ENCODE measurements at places on chromosomes 7 and 10.

DNA sequence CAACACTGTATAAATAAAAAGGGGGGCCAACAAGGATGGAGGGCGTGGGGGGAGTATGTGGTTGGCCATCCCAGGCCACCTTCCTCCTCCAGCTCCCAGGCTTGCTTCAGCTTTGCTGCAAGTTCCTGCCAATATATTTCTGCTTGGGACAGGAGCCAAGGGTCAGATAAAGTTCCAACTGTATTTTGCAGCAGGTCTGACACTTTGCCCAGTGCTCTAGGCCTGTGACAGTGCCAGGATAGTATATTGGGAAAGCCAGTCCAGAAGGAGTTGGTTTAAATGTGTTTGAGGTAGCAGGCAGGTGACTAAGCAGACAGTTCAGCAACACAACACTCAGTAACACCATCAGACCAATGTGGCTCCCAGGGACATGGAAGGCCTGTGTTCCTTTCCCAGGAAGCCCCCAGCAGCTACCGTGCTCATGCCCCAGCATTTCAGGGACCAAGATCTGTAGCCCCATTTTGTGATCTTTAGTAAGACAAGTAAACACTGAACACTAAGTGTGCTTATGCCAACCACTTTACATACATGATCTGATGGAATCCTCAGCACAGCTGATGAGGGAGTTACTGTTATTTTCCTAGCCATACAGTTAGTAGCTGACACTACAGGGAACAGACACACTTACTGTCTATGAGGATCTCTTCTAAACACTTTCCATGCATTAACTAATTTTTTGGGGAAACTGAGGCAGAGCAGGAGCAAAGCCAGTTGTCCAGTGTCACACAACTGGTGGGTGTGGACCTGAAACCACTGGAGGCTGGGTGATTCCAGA lies 38.9 kb downstream of the DNAJB12 start:
- DNase-seq, result peak; percentile 48

GRCh38 chr7:84216472-84216871 lies 21.9 kb upstream of the SEMA3A start:
- no peak for DNase-seq

DNA sequence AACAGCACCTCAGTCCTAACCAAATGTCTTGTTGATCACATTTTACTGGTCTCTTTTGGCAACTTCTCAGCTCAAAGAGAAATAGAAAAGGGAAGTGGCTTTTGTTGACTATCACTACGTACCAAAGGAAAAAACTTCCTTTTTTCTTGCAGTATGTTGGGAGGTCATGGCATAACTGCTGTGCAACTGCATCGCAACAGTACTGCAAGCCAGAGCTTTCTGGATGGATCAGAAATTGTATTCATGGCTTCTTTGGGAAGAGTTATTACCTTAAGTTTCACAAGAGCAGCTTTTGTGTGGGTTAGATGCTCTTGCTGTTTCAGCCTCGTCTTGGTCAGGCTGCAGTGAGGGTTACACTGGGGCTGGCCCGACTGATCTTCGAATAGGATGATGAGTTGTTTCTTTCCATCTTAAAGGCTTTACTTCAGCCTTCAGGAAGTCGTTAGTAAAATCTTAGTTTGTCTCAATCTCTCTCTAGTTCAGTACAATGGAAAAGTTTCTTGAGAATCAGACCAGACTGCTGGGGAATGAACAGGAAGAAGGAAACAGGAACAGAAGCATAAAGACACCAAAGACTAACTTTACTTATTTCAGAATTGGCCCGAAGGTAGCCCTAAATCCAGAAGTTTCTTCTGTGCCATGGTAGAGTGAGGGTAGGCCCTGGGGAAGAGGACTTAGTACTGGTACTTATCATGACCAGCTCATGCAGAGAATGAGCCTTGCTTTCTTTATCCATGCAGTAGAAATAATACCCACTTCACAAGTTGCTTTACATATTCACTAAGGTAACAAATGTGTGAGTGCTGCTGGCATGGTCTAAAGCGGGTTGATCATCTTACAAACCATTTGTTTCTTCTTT lies 153.6 kb downstream of the CELF2 start:
- DNase-seq, result no peak

- DNase-seq, result no peak
Measured at GRCh38 chr7:112500619-112501018, 19.8 kb downstream of the LSMEM1 start.

DNA sequence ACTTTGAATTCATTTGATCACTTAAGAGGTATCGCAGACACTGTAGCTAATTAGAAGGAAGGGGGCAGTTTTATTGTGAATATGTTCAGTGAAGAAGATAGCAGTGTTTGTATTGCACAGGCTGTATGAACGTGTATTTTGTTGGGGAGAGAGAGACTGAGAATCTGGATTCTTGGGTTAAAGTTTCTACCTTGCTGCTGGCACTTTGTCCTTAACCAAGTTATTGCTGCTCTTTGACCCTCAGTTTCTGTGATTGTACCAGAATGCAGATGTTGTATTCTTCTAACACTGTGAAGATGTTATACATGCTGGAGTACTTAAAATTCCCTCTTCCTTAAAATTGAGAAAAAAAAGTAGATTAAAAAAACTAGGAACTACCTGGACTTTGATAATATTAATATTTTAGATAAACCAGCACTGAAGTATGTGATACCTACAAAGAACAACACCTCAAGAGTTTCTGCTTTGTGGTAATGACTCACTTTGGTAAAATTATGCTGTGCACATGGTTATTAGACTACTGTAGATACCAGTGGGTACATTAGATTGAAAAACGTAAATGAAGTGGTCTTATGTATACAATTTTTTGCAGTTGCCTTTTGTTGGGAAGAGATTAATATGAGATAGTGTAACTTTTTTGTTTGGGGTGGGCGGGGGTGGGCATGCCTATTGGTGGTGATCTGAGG lies 321.3 kb downstream of the AUTS2 start:
- no peak for DNase-seq

DNA sequence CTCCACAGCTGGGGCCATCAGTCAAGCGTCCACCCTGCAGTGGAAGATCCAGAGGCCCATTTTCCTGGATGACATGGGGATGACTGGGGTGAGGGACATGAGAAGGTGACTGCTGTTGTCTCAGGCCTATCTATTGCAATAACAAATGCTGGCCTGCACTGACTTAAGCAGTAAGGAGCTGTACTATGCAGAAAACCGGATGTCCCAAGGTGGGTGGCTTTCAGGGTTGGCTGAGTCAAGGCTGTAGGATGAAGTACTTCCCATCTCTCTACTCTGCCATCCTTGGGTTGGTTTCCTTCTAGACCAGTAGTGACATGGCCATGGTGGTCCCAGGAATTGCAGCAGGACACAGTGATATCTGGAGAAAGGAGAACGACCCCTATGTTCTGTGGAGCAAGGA lies 48.1 kb downstream of the NEURL1 start:
- DNase-seq, result no peak

GRCh38 chr7:35714862-35715261 lies 19.9 kb upstream of the HERPUD2 start:
- no peak for DNase-seq

GRCh38 chr7:50497968-50498367 lies 47.8 kb upstream of the FIGNL1 start:
- DNase-seq, result peak; percentile 77

DNA sequence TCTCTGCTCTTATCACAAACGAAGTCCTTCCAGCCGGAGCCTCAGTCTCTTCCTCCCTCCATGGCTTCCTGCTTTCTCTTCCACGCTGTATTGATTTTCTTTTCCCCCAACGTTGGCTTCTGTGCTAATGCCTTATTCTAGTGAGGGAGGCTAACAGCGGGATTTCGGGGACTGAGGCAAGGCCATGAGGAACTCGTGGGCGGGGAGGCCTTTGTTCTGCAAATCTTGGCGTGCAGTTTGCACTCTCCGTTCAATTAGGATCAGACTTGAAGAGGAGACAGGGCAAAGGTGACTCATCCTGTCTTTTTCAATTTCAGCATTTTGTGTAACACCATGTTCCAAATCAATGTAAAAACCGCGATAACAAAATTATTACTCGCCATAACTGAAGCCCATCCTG lies 25.3 kb downstream of the EN2 start:
- DNase-seq, result no peak

DNA sequence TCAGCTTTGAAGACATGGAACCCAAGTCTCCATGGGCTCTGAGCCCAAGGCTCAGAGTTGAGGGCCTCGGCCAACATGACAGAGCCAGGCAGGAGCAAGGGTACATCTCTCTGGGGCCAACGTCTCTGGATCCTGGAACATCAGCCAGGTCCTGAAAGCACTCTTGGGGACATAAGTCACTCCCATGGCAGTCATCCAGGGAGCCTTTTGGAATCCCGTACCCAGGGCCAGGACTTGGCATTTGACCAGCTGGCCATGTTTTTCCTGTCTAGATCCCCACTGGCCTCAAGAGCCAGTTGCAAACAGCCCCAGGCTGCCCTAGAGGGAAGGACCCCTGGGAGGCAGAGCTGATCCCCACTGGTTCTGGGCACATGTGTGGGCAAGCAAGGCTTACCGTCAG lies 4.3 kb upstream of the CXCL12 start:
- no peak for DNase-seq

- no peak for DNase-seq
Measured at GRCh38 chr10:125035588-125036295, 93.8 kb downstream of the ZRANB1 start.

- no peak for DNase-seq
Measured at GRCh38 chr7:148147438-148147837, 443.1 kb upstream of the C7orf33 start.

- DNase-seq, result no peak
Measured at GRCh38 chr7:2288503-2288902, 25.7 kb downstream of the SNX8 start.

DNA sequence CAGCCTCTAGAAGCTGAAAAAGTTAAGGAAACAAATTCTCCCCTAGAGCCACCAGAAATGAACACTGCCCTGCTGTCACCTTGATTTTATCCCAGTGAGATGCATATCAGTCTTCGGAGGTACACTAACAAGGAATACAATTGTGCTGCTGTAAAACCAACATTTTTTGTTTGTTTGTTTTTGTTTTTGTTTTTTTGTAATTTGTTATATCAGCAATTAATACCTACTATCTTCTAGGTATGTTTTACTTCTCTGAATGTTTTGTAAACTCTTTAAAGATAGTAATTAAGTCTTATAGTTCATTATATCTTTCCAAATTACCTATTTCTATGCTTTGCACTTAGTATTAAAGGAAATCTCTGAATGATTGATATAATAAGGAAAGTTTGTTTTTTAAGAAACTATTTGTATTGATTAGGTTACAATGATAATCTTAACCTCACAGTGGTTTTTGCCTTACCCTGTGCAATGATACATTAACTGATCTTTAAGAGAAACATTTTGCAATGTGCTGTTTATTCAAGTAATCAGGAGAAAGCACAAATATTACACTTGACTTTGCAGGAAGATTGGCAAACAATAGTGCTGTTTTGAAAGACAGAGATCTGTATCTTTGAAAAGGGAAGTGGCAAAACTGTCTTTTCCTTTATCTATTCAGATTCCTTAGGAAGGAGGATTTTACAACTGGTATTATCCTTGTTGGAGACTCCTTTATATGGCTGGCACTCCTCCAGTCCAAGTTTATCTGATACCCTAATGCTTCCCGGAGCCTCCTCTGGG lies 11.3 kb upstream of the HGF start:
- DNase-seq, result no peak

GRCh38 chr7:134513169-134513752 lies 14.1 kb upstream of the AKR1B10 start:
- peak; percentile 54 for DNase-seq

- DNase-seq, result peak; percentile 96
Measured at GRCh38 chr7:149414745-149415390, 46.0 kb downstream of the ZNF777 start.

DNA sequence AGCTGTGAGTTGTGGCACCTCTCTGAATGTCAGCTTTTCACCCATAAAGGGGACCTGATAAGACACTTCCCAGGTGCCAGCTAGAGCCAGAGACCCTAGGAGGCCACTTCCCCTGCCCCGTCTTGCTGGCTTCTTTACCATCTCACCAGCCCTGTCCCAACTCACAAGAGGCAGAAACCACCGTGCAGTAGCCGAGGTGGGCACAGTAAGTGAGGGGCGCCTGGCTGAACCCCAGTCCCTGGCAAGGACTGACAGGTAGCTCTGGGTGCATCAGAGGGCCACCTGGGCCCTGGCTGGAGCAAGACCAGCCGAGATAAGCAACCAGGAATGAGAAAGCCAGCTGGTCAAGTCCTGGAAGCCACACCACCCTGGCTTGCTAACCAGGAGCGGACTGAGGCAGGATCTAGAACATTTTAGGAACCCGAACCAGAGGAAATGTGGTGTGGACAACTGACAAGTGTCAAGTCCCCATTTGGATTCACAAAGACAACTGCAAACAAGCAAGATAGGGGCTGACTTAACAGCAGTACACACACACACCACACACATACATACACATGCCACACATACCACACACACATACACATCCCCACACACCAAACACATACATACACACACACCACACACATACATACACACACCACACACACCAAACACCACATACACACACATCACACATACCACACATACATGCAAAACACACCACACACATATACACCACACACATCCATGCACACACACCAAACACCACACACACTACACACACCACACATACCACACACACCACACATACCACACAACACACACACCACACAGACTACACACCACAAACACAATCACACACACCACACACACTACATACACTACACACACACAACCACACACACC lies 20.8 kb downstream of the OGDHL start:
- DNase-seq, result no peak

DNA sequence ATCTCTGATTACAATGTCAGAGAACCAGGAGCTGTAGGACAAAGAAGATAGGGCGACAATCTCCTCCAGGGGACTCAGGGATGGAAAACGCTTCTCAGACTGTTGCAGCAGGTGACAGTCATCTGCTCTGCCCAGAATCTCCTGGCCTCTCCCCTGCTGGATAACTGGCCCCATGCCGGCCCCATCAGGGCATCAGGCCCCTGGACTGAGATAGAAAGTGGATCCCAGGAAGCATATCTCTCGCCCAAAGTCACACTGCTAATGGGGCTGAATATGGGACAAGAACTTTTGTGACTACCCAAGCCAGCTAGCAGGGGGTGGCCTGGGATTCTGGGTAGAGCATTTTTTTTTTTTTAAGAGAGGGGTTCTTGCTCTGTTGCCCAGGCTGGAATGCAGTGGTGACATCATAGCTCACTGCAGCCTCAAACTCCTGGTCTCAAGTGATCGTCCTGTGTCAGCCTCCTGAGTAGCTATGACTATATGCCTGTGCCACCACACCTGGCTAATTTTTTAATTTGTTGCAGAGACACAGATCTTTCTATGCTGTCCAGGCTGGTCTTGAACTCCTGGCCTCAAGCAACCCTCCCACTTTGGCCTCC lies 20.5 kb upstream of the MLXIPL start:
- no peak for DNase-seq

DNA sequence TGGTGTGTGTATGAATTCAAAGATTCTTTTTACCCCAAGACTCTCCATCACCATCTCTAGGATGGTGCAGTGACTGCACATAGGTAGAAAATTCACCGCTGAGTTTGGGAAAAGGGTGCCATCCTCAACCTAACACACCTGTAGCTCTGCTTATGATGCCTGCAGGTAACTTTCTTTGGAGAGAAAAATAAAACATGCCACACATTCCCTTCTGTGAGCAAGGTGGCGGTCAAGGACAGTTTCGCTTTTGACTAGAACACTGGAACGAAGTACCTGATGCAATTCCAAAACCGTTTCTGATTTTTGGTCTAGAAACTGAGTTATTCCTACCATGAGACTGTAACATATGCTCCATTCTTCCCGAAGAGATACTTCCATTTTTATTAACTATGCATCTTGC lies 205.6 kb downstream of the FGFR2 start:
- DNase-seq, result no peak

Measured in iris pigment epithelial cell (primary cell).